Stimulated activated CD4-positive, alpha-beta T cell treated with anti-CD3 and anti-CD28 coated beads, Interleukin-15, amount 100 ng/mL, for 1 hour (primary cell): ENCODE measurements at places on chromosomes 3 and 15.

- DNase-seq, result no peak
These were observed 266.6 kb upstream of the ICE2 start for GRCh38 chr15:60745469-60746061.

GRCh38 chr3:141413391-141413790, 45.1 kb downstream of the ZBTB38 start:
- DNase-seq, result no peak

DNA sequence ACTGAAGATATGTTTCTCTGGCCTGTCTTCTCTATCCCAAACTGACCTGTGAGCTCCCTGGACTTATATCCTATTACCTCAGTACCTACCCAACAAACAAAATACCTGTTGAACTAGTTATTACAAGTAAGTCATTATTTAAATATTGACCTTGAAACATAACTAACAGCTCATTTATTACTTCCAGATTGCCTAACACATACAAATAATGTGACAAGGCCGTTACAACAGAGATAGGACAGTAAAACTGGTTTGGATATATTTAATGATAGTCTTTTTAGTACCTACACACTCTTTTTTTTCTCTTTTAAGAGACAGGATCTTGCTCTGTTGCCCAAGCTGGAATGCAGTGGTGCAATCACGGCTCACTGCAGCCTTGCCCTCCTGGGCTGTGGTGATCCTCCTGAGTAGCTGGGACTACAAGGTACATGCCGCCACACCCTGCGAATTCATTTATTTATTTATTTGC, 145.0 kb downstream of the ADAM10 start:
- DNase-seq, result no peak

DNA sequence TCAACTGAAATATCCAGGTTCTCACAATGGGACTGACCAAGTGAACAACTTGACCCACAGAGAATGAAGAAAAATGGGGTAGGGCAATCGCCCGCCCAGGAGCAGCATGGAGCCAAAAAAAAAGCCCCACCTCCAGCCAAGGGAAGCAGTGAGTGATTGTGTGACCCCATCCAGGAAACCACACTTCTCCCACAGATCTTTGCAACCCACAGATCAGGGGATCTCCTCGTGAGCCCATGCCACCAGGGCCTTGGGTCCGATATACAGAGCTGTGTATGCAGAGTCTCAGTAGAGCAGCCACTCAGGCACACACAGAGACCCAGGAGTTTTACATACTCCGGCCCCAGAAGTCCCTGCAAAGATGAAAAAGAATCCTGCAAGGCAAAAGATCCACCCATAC, 35.7 kb downstream of the PYGO1 start:
- DNase-seq, result no peak

- no peak for DNase-seq
These were observed 199.7 kb downstream of the ARRDC4 start for GRCh38 chr15:98160236-98160635.

- DNase-seq, result no peak
These were observed 272.1 kb downstream of the UACA start for GRCh38 chr15:70491201-70491621.
